ENCODE measurements at places on chromosomes 11 and 22. TPM values are rescaled to one million over a fixed set of nuclear protein-coding genes. Genes with fewer than 3 reads are reported as not detected.
A peak's percentile ranks its signal among the peaks of the same experiment; 100 is the strongest.

GRCh38 chr11:132220474-132220873, 850.1 kb downstream of the NTM start:
- DNase-seq = no peak

- no peak for DNase-seq
Observed at GRCh38 chr22:49699476-49699875, 128.2 kb downstream of the BRD1 start.

DNA sequence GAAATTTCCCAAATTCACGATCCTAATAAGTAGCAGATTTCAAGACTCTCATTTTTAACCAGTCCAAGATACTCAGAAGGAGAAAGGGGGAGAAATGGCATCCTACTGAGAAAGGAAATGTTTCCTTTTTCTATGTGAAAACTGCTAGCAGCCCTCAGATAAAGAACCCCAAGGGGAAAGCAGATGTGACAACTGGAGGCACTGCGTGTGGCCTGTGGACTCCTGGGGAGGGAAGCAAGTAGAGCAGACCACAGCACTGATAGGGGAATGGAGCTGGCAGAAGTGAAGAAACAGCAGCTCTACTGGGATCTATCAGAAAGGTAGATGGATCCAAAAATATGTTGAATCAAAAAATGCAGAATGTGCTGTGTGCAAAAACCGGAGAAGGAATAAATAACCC, 239.7 kb upstream of the API5 start:
- no peak for DNase-seq

GRCh38 chr11:76236092-76236999, 30.0 kb upstream of the WNT11 start:
- DNase-seq = peak; percentile 39

DNA sequence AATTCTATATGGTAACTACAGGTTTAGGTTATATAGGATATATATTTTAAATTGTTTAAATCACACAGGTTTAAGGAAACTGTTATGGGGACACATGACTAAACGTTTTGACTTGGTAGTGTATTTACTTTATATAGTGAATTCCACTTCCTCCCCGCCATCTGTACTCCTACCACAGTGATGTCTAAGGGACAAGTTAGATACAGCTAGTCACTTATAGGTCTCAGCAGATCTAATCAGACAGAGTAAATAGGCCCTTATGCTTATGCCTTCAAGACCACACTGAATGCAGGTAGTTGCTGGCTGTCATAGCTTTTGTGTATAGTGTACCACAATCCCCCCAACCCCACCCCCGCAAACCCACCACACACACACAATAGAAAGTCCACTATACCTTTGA, 8.2 kb downstream of the SESN3 start:
- no peak for DNase-seq

- DNase-seq = no peak
Observed at GRCh38 chr11:123245567-123245966, 50.5 kb upstream of the CLMP start.

DNA sequence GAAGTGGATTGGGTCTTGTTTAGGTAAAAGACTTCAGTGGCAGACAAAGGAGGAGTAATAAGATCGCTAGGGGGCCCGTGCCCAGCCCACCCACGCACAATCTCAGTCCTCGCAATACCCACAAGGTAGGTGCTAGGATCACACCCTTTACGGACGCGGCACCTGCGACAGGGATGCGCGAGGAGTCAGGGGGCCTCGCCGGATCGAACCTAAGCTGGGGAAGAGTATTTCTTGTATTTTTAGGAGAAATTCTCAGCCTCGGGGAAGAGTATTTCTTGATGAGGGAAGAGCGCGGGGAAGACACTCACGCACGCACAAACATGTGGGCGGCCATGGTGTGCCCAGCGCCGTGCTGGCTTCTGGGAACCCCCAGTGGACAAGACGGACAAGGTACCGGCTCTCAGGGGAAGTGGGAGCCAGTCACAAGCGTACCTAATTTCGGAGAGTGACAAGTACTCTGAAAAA, 745 bp upstream of the FAM118A start:
- no peak for DNase-seq

- peak; percentile 52 for DNase-seq
Observed at GRCh38 chr11:69080257-69080995, 31.7 kb downstream of the TPCN2 start.

GRCh38 chr22:31962387-31963125, 18.2 kb downstream of the YWHAH start:
- no peak for DNase-seq

DNA sequence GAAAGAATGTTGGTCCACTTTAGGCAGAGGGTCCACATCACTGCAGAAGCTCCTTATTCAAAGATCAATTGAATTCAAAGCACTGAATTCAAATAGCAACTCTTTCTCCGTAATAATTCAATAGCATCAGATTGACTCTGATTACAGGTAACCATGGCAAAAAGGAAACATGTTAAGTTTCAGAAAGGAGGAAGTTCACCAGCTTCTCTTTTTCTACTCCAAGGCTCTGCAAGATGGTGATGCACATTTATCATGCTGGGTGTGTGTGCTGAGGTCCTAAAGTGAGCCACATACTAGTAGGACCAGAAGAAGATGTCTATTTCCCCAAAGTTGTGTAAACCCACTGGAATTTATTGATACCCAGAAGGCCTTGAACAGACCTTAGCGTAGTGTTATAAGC, 18.0 kb upstream of the DRD2 start:
- no peak for DNase-seq

GRCh38 chr11:123384116-123384515, 46.0 kb upstream of the GRAMD1B start:
- DNase-seq = no peak

DNA sequence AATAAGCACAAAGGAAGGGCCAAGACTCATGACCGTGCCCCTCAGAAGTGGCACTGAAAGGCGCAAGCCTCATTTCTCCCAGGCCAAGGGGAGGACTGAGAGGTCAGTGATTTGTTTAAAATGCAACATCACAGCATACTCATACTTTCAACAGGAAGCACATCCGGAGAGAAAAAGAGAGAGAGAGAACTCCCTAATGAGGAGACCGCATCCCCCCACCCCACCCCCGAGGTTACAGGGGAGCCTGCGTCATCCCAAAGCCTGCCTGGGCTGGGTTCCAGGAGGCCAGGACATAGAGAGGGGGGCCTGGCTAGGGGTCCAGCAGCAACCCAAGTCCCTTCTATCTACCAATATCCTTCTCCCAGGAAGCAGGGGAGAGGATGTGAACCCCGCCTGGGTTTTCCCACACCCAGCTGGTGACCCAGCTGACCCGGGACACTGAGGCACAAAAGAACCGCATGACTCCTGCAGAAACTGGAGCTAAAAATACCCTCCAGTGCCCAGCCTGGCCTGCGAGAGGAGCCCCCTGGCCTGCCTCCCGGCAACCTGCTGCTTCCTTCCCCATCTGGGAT, 3.8 kb downstream of the CSNK1E start:
- DNase-seq = peak; percentile 89

DNA sequence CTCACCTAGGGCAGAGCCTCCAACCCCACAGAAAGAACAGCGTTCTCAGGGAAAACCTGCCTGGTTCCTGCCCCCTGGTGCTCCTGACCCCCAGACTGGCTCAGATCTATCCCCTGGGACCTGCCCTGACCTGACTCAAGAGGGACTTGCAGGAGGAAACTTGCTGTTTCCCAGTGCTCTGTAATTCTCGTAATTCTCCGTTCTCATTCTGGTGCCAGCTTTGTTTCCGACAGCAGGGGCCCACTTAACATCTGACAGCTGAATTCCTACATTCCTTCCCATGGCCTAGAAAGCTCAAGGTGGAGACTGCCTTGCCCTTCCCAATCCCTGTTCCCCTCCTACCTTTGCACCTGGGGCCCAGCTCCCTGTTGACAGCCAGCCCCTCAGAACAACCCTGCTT, 12.5 kb upstream of the CSF2RB start:
- DNase-seq = no peak

DNA sequence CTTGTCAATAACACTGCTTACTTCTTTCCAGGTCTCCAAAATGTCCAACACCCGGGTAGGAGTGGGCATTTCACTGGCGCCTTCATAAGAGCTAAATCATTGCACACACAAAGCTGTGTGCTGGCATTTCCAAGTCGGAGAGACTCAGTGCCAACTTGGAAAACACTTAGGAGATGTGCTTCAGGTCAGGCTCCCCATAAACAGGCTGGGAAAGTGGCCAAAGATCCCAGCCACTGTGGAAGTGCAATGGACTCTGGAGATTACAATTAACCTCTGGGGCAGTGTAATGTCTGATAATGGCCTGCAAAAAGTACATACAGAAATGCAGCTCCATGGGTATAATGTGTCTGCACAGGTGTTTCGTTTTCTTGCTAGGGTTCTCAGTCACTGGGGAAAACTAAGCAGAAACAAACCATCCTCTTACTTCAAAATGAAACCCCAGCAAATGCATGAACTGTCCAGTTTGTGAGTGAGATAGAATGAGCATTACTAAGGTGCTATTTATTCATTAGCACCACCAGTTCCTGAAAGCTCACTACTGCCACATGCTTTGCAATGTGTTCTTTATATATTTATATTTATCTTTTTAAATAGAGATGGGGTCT, 79.0 kb downstream of the ABTB2 start:
- no peak for DNase-seq

DNA sequence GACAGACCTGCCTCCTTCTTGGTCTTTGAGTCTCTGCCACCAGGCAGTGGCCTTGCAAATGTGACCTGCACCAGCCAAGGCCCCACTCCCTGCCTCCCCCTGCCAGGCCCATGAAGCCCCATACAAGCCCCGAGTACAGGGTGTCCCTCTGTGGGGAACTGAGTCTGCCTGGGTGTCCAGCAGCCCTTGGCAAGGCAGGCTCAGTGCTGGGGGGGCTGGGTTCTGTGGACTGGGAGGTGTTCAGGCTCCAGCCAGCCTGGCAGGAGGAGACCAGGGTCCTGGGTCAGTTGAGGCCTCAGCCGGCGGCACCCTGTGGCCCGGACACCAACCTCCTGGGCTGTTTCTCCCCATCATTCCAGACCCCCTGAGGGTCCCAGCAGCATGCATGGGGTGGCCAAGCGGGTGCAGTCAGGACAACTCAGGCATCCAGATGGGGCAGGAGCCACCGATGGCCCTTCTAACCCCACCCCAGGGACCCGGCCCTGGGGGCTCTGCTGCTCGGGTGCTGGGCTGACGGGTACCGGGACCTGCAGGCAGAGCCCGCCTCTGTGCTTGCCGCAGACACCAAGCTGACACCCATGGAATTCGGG, 5.7 kb downstream of the MUC5AC start:
- no peak for DNase-seq

DNA sequence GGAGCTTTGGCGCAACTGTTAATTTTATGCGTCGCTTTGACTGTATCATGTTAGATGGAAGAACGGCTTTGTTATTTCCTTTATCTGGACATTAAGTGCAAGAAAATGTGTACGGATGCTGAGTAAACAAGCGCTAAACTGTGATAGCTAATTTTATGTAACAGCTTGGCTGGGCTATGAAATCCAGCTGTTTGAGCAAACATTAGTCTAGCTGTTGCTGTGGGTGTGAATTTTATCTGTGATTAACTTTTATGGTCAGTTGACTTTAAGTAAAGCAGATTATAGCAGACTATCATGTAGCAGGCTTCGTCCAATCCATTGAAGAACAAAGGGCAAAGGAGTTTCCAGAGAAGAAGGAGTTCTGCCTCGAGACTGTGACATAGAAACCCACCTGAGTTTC, 14.0 kb downstream of the OR8A1 start:
- no peak for DNase-seq

- DNase-seq = no peak
Observed at GRCh38 chr11:119434591-119435330, 11.8 kb upstream of the THY1 start.

GRCh38 chr11:31676280-31676982, 134.7 kb downstream of the PAX6 start:
- no peak for DNase-seq

DNA sequence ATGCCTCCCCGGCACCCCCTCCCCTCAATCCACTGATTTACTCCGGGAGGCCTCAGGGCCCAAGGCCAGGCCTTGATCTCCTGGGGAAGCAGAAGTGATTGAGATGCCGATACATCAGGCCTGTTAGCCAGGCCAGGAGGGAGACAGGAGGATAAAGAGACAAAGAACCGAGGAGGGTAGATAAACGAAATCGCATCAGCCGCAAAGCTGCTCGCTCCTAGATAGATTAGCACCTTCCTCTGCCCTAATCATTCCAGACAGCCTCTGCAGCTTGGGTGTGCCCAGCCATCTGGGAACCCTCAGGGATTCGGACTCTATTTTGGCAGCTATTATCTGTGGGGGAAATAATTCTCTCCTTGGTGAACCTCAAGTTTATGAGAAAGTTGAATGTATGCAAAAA, 121.2 kb downstream of the ABTB2 start:
- DNase-seq = no peak

DNA sequence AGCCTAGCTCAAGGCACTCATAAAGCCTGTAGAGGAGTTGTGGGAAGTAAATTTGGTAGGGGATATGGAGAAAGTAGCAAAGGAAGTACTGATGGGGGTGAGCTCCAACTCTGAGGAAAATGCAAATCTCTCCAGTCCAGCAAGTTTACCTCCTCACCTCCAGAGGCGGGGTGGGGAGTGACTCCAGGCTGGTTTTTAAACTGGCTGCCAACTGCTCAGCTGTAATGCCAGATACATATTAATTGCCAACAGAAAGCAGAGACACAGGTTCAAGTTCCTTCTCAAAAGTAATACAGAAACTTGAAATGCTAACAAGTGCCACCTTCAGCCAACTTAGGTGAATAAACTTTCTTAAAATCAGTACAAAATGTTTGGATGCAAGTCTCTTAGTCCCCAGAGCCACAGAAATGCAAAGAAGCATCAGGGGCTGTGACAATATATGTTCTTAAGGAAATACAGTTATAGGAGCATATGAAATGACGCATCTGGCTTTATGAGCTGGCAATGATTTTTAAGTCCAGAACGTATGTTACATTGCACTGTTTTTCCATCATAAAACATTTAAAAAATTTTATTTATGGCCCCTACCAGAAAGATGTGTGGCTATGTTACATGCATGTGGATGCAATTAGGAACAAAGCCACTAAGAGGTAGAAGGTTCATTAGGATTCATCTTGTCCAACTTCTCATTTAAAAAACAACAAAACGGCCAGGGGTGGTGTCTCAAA, 436.4 kb upstream of the CCDC90B start:
- no peak for DNase-seq

DNA sequence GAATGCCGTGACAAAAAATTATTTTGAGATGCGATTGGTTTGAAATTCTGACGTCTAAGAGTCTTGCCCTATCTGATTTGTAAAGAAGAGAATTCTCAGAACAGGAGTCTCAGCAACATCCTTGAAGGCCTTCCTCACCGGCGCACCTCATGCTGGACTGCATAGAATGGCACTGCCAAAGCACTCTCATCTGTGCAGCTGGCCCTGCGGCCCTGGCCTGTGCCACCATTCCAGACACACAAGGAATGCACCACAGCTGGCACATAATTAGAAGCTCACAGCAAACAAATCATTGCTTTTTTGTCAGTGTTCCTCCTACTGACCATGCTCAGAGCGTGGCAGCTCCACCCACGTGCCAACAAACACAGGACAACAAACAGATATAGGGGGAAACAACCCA, 166.0 kb downstream of the KIRREL3 start:
- DNase-seq = no peak

BIK gene
- 56.8 TPM for total RNA-seq

OR4D5 gene
- total RNA-seq = not detected

METTL15 gene
- total RNA-seq = 17.0 TPM

EHF gene
- total RNA-seq = 322 TPM

CYTH4 gene
- not detected for total RNA-seq

MMP13 gene
- total RNA-seq = under 0.01 TPM

ADAMTS8 gene
- total RNA-seq = not detected
